ENCODE measurements at places on chromosomes 2 and 18. TPM values are rescaled to one million over a fixed set of nuclear protein-coding genes. Genes with fewer than 3 reads are reported as not detected.

The AGXT gene
- not detected for total RNA-seq

The AQP4 gene
- total RNA-seq, result not detected

The DTNB gene
- total RNA-seq, result 1.7 TPM

The ERICH2 gene
- total RNA-seq, result not detected

The REG3A gene
- not detected for total RNA-seq

The CD8B gene
- not detected for total RNA-seq

The GCG gene
- total RNA-seq, result not detected

The SMYD5 gene
- total RNA-seq, result 9.5 TPM

The MXD1 gene
- total RNA-seq, result 4.8 TPM

The LYG2 gene
- total RNA-seq, result not detected

The USP40 gene
- 24.8 TPM for total RNA-seq

The SULT1C4 gene
- 20.2 TPM for total RNA-seq

The TEKT4 gene
- not detected for total RNA-seq

The SP5 gene
- total RNA-seq, result not detected

The IL1R2 gene
- not detected for total RNA-seq

The SH3RF3 gene
- 32.5 TPM for total RNA-seq

The ARL6IP6 gene
- 26.0 TPM for total RNA-seq

The HIBCH gene
- total RNA-seq, result 19.4 TPM

The FBLN7 gene
- total RNA-seq, result 5.8 TPM

The MAT2A gene
- total RNA-seq, result 89.9 TPM

The RESP18 gene
- total RNA-seq, result not detected

The ALS2 gene
- 23.5 TPM for total RNA-seq

The ANO7 gene
- total RNA-seq, result 0.68 TPM

The HOXD1 gene
- total RNA-seq, result 19.0 TPM

The HAAO gene
- total RNA-seq, result not detected

The CNDP1 gene
- total RNA-seq, result not detected

The CTLA4 gene
- not detected for total RNA-seq

The IL37 gene
- total RNA-seq, result not detected

The NPHP1 gene
- total RNA-seq, result 2.7 TPM

The SLC16A14 gene
- 1.1 TPM for total RNA-seq

The CPO gene
- total RNA-seq, result 0.48 TPM

The POU3F3 gene
- 0.35 TPM for total RNA-seq

The NR4A2 gene
- 0.58 TPM for total RNA-seq

The PSTPIP2 gene
- total RNA-seq, result 8.9 TPM

The HES6 gene
- total RNA-seq, result 7.2 TPM

The SP140 gene
- 0.10 TPM for total RNA-seq

The SERPINB10 gene
- not detected for total RNA-seq

The SLC4A1AP gene
- 18.1 TPM for total RNA-seq

The NEURL3 gene
- total RNA-seq, result 0.68 TPM

The POMC gene
- total RNA-seq, result 0.58 TPM

The LDLRAD4 gene
- 2.2 TPM for total RNA-seq

The SLC4A3 gene
- 2.0 TPM for total RNA-seq

The INHA gene
- total RNA-seq, result not detected

The PSMA8 gene
- not detected for total RNA-seq

The SCYGR4 gene
- total RNA-seq, result not detected

The ZNF385B gene
- not detected for total RNA-seq

The ABCB11 gene
- 0.18 TPM for total RNA-seq

The RNU2-63P gene
- not detected for total RNA-seq

The EPHA4 gene
- total RNA-seq, result 22.2 TPM

The RBFA gene
- total RNA-seq, result 39.2 TPM

The PLCD4 gene
- total RNA-seq, result 0.93 TPM

The GKN2 gene
- total RNA-seq, result not detected

The MAP3K19 gene
- total RNA-seq, result not detected

The TOGARAM2 gene
- not detected for total RNA-seq

The IRS1 gene
- total RNA-seq, result 4.0 TPM
